ENCODE measurements at places on chromosomes 12 and 14.

- no peak for DNase-seq
Measured at GRCh38 chr14:65780566-65780965, 368.0 kb downstream of the FUT8 start.

- peak; percentile 41 for DNase-seq
Measured at GRCh38 chr12:9634177-9634803, 26.6 kb upstream of the KLRB1 start.

DNA sequence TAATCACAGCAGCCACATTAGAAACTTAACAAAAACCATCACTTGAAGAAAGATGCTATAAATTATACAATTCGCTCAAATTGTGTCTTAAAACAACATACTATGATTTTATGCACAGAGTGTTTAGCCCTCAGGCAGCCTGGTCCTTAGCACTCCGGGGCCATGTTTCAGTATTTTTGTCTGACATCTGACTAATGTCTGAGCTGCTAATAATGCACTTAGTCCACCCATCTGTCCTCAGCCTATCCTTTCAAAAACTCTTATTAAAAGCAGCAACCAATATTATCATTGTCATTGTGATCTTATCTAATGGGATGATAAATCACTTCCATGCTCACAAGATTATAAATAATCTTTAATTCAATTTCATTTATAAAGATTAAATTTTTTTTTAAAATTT is 602.7 kb upstream of the FOXG1 start:
- DNase-seq = no peak

- DNase-seq = no peak
Measured at GRCh38 chr12:23854598-23854997, 94.9 kb downstream of the SOX5 start.

DNA sequence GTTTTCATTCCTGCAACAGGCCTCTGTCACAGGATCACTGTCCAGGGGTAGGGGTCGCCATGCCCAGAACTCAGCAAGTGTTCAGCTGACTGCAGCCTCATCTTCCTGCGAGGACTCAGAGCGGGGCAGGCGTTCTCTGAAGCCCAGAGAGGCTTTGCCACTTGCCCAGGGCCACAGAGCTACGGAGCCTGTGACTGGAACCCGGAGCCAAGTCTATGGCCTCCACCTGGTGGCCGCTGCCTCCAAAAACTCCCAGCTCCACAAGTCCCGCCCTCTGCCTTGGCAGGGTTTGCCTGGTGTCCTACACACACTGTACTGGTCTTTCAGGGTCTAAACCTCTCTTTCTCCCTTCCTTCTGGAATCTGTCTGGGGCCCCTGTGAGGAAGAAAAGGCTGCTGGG is 8.7 kb upstream of the PPP1R13B start:
- DNase-seq = no peak

- DNase-seq = no peak
Measured at GRCh38 chr12:32462908-32463307, 63.5 kb downstream of the FGD4 start.

GRCh38 chr12:101763246-101763931 is 24.1 kb upstream of the SYCP3 start:
- DNase-seq = no peak

DNA sequence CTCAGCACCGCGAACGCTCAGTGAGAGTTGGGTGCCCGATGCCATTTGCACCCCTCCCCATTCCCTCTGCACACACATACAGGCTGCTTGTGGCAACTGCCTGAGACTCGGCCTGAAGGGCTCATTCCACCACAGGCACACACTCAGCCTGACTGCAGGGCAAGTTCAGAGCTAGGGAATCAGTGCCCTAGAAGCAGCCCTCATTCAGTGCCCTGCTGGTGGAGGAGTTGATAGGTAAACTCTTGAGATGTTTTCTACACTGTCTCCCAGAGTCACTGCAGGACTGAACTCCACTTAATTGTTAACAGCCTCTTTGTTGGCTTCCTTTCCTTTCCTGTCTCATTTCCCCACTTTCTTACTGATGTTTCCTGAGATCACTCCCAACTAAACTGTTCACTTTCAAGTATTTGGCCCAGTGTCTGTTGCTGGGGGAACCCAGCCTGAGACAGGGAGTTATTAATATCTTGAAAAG is 16.9 kb downstream of the PPP1R36 start:
- no peak for DNase-seq

DNA sequence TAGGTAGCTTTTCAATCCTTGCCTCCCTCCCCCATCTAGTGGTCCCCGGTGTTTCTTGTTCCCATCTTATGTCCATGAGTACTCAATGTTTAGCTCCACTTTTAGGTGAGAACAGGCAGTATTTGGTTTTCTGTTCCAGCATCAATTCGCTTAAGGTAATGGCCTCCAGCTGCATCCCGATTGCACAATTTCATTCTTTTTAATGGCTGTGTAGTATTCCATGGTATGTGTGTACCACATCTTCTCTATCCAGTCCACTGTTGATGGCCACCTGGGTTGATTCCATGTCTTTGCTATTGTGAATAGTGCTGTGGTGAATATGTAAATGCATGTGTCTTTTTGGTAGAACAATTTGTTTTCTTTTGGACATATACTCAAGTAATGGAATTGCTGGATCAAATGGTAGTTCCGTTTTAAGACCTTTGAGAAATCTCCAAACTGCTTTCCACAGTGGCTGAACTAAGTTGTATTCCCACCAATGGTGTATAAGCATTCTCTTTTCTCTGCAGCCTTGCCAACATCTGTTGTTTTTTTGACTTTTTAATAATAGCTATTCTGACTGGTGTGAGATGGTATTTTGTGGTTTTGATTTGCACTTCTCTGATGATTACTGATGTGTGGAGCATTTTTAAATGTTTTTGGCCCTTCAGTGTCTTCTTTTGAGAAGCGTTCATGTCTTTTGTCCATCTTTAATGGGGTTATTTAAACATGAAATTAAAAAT is 34.2 kb upstream of the ASPG start:
- no peak for DNase-seq

- DNase-seq = no peak
Measured at GRCh38 chr12:116039081-116039480, 238.4 kb downstream of the MED13L start.

GRCh38 chr12:104381341-104381730 is 75.4 kb upstream of the CHST11 start:
- DNase-seq = no peak

GRCh38 chr12:64611341-64612284 is 1.3 kb downstream of the RASSF3 start:
- no peak for DNase-seq

DNA sequence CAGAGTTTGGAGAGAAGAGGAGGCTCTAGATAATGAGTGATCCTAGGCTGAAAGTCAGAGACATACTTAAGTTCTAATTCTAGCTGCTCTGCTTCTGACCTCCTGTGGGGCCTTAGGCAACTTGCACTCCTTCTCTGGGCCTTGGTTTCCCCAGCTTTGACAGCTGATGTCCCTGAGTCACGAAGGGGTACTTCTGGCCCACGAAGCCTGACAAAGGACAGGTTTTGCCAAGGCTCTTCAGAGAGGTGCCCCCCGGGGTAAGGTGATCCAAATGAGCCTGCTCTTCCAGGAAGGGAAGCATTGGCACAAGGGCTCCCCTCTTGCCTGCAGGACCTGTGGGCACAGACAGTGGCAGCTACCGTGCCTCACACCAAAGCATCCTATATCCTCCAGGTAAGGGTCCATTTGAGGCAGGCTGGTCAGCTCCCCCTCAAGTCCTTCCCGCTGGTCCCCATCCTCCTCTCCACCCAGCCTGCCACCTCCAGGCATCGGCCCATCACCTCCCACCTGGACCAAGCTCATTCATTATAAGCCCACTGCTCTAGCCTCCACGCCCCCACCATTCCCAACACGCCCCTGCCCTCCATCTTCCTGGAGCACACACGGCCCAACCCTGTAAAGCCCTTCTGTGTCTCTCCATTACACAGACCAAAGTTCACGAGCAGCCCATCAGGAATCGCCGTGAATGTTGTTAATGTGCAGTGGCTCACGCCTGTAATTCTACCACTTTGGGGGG is 1.9 kb upstream of the PPP1R13B start:
- DNase-seq = no peak

- DNase-seq = no peak
Measured at GRCh38 chr14:88478931-88479330, 75.9 kb downstream of the PTPN21 start.

GRCh38 chr12:89051065-89051677 is 301.1 kb downstream of the DUSP6 start:
- DNase-seq = no peak

- no peak for DNase-seq
Measured at GRCh38 chr14:61258985-61259384, 22.2 kb downstream of the TMEM30B start.

DNA sequence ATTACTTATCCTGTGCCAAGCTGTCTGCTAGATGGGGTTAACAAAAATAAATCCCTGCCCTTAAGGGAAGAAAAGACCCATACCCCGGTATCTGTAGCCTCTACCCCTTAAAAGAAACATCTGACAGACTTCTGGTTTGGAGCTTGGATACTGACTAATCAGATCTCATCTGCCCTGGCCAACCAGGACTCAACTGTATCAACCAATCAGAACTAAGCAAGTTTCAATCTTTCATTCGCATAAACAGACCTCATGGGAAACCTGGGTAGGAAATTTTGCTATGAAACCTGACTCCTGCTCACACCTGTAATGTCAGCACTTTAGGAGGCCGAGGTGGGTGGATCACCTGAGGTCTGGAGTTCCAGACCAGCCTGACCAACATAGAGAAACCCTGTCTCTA is 26.4 kb upstream of the PRMT8 start:
- no peak for DNase-seq

- DNase-seq = no peak
Measured at GRCh38 chr12:131340616-131341210, 370.2 kb upstream of the SFSWAP start.

GRCh38 chr12:76820888-76821482 is 57.1 kb downstream of the ZDHHC17 start:
- DNase-seq = no peak

GRCh38 chr14:88992011-88992410 is 167.6 kb downstream of the TTC8 start:
- DNase-seq = no peak

DNA sequence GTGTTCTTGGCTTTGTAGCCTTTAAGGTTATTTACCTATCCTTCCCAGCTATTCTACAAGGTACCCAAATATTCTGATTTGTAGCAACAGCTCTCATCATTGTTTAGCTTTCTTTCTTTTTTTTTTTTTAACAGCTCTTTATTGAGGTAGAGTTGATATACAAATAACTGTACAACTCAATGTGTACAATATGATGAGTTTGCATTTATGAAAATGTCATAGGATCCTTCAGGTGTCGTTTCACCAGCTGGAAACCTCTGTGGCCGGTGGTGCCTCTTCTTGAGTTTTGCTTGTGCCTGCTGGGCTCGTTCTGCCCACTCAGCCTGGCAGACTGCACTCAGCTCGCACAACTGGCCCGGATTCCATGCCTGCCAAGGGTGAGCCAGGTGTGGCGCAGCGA is 26.9 kb upstream of the TBPL2 start:
- no peak for DNase-seq

- no peak for DNase-seq
Measured at GRCh38 chr12:20144341-20144740, 224.0 kb upstream of the PDE3A start.

DNA sequence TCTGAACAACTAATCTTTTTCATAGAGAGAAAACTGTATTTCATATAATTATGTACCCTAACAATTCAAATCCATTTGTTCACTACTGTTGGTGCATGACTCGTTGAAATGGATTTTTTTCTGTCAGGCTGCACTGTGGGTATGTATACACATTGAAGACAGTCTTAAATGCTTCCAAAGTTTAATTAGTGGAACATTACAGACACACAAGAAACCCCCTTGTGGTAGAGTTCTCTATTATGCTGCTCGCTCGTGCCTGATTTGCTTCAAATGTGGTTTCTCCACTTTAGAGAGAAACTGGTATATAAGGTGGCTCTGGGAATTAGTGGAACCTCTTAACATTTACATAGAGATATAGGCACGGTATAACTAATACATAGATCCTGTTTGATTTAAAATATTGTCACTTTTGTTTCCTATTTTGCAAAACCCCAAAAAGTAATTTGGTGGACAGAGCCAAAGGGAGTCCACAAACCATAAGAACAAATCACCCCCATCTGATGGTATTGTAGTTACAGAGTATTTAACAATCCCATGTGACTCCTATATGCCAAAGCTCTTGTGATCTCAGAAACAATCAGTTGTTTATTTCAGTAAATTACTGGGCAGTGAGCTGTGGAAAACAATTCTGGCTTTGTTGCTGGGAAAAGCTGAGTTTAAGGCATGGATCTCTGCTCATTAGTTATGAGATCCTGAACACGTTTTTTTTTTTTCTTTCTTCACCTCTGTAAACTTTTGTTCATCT is 159.5 kb downstream of the BRMS1L start:
- DNase-seq = no peak

- no peak for DNase-seq
Measured at GRCh38 chr12:25825446-25825845, 133.0 kb upstream of the RASSF8 start.

DNA sequence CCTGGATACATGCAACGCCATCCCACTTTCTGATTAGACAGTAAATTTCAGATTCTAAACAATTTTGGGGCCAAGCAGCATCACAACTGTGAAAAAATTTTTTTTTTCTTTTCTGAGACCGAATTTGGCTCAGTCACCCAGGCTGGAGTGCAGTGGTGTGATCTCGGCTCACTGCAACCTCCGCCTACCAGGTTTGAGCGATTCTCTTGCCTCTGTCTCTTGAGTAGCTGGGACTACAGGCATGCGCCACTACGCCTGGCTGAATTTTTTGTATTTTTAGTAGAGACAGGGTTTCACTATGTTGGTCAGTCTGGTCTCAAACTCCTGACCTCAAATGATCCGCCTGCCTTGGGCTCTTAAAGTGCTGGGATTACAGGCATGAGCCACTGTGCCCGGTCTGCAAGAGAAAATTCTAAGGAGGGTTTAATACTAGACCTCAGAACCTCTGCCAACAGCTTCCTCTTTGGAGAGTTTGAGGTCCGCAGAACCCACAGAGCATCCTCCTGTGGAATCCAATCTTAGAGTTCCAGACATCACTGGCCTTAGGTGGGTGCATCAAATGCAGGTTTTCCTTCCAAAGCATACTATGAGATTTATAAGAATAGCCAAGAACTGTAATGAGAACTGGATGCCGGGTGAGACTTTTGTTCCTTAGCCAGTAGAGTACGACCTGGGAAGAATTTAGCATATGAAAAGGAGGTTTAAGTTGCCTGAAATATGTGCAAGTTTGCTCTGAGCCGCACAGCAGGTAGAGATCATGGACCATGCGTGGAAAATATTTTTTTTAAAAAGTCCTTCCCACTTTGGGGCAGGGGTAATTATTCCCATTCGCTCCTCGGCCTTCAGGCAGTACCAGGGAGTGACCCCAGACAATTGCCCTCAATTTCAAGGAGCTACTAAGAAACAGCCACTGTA is 7.8 kb upstream of the PHC1 start:
- DNase-seq = no peak

- DNase-seq = no peak
Measured at GRCh38 chr12:55965240-55965639, 602 bp downstream of the PMEL start.

DNA sequence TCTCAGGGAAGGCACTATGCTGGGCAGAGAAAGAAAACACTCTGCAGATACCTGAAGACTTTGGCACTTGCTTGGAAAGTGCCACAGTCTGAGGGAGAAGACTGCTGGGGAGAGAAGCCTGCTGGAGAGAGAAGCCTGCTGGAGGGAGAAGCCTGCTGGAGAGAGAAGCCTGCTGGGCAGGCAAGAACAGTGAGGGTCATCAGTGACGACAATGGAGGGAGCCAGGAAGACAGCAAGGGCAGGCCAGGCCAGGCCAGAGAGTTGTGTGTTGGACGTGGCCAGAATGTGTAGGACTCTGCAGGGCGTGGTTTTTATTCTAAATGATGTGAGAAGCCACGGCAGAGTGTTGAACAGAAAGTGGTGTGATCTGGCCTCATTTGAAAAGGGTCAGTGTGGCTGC is 185.3 kb upstream of the ABCD2 start:
- DNase-seq = no peak
